ENCODE measurements at places on chromosomes 16 and 17.

- DNase-seq: no peak
Measured at GRCh38 chr17:67435122-67435521, 58.0 kb downstream of the PITPNC1 start.

DNA sequence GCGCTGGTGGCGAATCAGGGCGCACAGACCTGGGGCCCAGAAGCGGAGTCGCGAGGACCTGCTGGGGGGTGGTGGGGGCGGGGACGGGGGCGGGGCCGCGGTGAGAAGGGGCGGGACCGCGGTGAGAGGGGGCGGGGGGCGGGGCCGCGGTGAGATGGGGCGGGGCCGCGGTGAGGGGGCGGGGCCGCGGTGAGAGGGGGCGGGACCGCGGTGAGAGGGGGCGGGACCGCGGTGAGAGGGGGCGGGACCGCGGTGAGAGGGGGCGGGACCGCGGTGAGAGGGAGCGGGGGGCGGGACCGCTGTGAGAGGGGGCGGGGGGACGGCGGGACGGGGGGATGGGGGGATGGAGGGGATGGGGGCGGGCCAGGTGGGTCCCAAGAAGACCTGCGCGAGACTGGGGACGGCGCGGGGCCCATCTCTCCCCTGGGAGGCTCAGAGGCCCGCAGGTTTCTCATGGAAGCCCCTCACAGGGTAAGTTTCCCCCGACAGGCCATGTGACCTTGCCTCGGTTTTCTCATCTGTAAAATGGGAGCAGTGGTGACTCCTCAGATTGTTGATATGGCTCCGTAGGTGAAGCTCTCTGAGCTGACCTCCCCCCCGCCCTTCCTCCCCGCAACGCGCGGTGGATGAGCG, 28.6 kb upstream of the DBNDD1 start:
- no peak for DNase-seq

DNA sequence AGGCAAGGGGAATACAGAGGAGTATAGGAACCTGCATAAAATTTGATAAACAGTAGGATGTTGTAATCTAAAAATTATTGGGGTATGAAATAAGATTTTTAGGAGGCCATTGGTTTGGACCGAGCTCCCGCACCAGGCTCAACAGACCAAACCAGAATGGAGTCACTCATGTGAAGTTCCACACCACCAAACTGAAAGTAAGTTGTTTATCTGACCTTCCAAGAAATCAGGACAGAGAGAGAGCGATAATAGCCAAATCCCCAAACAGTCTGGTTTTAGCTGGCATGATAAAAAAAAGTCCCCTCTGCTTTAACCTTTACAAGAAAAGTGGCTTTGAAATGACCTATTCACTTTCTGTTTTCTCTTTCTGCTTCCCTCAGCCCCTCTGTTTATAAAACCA, 45.7 kb upstream of the SIAH1 start:
- DNase-seq: no peak

GRCh38 chr17:42275527-42276358, 448 bp downstream of the STAT5B start:
- no peak for DNase-seq

DNA sequence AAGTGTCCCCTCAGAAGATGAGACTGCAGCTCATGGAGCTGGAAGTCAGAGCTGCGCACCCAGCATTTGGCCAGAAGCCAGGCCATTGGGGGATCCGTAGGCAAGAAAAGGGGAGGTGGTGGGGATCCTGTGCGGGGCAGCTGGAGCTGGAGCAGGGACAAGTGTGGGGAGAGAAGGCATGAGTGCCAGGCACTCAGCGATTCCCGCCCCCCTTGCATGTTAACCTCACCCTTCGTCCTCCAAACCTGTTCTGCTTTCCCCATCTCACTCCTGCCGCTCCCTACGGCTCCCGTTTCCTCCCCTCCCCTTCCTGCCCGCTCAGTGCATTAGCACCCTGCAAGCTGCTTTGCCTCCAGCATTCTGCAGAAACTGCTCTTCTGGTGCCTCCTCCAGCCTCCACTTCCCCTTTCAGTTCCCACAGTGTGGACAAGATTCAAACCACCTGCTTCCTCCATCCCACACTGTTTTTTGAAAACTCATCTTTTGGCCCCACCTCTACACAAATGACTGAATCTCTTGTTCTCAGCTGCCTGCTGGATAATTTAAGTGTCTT, 5.6 kb downstream of the ALOX15 start:
- no peak for DNase-seq

GRCh38 chr16:4015275-4016004, 100.8 kb downstream of the ADCY9 start:
- no peak for DNase-seq

DNA sequence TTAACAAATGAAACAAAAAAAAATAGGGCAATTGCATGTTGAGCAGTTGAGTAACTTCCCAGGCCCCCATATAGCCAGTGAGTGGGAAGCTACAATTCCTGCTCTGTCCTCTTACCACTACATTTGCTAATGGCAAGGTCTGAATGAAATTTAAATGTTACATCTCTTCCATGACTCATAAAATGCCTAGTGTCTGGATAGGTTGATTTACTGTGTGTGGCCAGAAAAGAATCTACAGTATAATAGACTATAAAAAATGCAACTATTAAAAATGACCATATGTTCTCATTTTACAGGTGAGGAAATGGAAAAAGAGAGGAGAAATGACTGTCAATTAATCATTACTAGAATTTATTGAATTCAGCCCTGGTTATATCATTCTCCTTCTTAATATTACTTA, 1199.3 kb downstream of the CDH11 start:
- DNase-seq: no peak

- DNase-seq: no peak
Measured at GRCh38 chr17:10357768-10358167, 15.0 kb downstream of the MYH13 start.

DNA sequence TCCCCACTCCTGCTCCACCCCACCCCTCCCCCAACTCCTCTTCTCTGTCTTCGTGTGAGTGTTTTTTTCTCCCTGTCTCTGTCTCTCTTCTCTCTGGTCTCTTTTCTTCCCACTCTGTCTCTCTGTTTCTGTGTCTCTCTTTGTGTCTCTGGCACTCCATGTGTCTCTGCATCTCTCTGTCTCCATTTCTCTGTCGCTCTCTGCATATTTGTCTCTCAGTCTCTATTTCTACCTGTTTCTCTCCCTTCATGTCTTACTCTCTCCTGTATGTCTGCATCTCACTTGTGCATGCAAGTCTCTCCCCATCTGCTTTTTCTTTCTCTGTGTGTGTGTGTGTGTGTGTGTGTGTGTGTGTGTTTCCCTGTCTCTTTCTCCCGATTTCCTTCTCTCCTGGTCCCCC, 68.2 kb downstream of the LYRM1 start:
- no peak for DNase-seq

DNA sequence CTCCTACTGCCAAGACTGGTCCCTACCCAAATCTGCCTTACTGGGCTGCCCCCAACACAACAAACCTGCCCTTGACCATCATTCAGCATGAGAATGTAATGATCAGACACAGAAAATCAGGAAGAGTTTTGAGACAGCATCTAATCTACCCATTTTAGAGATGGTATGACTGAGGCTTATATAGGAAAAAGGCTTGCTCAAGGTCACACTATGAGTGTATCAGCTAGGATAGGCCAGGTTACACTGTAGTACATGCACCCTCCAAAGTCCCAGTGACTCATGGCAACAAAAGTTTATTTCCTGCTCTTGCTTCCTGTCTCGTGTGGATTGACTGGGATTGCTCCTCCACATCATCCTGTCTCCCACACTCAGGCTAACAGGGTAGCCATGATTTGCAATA, 27.9 kb downstream of the NLRC5 start:
- no peak for DNase-seq

- no peak for DNase-seq
Measured at GRCh38 chr16:29745121-29745852, 503 bp downstream of the C16orf54 start.

DNA sequence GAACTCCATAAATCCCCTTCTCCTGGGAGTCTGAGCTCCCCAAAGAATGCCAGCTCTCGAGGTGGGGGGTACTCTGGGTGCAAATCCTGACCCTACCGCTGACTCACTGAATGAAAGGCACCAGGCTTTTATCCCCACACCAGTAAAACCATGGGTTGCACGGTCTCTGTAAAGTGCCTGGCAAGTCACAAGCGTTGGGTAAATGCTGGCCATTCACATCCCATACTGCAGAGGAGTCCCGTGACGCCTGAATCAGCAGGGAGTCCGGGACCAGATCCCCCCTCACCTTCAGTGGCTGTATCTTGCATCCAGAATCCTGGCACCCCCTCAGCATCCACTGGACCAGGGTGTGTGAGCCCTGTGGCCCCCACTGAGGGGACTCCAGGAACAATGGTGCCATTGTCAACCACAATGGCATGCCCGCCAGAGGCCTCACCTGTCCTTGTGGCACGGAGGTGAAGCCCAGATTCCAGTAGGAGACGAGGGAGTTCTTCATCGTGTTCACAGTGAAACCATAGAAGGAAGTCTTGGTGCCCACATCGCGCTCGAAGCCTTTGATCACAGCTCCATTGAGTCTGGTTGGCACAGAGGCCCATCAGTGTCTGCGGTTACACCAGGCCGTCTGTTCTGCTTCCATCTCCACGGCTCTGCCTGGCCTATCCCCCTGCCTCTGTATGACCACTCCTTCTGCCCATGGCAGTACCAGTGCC, 13.3 kb downstream of the ST6GALNAC2 start:
- no peak for DNase-seq

GRCh38 chr17:63126607-63127006, 160.6 kb downstream of the TANC2 start:
- DNase-seq: no peak

- no peak for DNase-seq
Measured at GRCh38 chr16:58481931-58482330, 18.0 kb upstream of the NDRG4 start.

- no peak for DNase-seq
Measured at GRCh38 chr16:70696952-70697593, 11.2 kb upstream of the MTSS2 start.

Data from stimulated activated CD4-positive, alpha-beta T cell treated with anti-CD3 and anti-CD28 coated beads, Interleukin-1b, Interleukin-23, amount 100 ng/mL, for 1 hour (primary cell).